GOT3 (cell line): ENCODE measurements at places on chromosomes 7 and 10.

DNA sequence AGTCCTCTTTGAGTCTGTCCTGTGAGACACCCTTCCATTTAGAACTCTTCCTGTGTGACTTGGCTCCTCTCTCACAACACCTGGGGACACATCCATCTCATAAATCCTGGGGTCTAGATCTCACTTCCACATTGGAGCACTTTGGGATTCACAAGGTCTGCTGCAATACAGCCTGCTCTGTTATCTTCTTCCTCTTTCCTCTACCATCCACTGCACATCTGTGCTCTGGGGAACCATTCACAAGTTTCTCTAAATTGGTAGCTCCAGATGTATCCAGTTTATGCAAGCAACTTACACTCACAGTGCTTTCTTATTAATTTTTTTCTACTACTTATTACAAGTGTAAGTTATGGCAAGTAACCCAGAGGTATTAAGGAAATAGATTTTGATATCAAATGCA, 5.5 kb upstream of the FIGNL1 start:
- no peak for DNase-seq

GRCh38 chr7:26868841-26869495, 4.6 kb upstream of the SKAP2 start:
- DNase-seq, result no peak

GRCh38 chr7:142498364-142498763, 240.5 kb upstream of the PRSS58 start:
- no peak for DNase-seq

DNA sequence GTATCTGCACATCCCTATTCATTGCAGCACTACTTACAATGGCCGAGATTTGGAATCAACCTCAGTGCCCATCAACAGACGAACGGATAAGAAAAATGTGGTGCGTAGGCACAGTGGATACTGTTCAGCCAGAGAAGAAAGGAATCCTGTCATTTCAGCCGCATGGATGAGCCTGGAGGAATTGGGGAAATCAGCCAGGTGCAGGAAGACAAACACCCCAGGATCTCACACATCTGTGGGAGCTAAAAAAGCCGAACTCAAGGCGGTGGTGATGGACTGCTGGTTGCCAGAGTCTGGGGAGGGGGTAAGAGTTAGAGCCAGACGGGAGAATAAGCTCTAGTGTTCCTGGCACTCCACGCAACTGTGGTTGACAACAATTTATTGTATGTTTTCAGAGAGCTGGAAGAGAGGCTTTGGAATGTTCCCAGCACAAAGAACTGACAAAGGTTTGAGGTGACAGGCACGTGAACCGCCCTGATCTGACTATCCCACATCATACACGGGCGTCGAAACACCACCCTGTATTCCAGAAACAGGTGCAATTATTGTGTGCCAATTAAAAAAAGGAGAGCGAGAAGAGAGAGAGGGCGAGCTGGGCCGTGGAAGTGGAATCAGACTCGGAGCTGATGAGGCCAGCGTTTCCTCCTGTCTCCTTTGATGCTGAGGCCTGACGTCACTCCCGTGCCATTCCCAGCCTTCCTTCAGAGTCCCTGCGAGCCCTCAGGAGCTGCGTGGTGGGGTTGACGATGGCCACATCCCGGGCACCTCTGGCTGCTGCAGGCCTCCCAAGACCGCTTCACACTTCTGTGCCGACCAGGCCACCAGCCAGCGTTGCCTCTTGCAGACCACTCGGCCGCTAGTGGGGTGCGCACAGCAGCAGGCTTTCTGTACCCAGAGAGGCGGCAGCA, 189.5 kb downstream of the DNAJB6 start:
- DNase-seq, result no peak

GRCh38 chr7:33221390-33221789, 92.0 kb downstream of the BBS9 start:
- no peak for DNase-seq

- no peak for DNase-seq
These were observed 279.8 kb downstream of the KCNMA1 start for GRCh38 chr10:77357611-77358310.

DNA sequence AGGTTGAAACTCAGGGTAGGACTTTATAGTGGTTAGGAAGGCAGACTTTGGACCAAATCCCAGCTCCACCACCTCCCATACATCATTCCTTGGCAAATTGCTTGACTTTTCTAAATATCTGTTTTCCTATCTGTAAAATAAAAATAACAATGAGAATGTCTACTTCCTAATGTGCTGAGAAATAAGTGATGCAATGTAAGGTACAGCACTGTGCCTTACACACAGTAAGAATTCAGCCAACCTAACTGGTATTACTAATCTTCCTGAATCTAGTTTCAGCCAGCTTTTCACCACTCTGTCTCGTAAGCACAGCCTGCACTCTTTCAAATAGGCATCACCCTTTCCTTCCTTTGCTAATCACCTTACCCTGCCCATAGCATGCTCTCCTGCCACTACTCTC, 9.7 kb downstream of the PRLHR start:
- DNase-seq, result no peak

DNA sequence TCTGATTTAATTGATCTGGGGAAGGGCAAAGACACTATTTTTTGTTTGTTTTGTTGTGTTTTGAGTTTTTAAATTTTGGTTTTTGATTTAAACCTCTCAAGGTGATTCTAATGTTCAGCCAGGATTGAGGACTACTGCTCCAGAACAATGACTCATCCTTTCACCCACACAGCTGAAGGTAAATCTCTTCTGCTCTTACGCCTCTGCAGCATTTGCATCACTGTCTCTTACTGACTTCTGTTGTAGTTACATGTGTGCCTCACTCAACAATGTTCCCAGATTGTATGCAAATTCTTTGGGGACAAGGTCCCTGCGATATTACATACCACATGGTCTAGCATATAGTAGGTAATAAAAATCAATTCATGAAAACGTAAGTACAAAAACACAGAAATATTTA, 467.5 kb upstream of the LRRN3 start:
- no peak for DNase-seq

GRCh38 chr10:10364902-10365301, 652.8 kb upstream of the CELF2 start:
- no peak for DNase-seq

DNA sequence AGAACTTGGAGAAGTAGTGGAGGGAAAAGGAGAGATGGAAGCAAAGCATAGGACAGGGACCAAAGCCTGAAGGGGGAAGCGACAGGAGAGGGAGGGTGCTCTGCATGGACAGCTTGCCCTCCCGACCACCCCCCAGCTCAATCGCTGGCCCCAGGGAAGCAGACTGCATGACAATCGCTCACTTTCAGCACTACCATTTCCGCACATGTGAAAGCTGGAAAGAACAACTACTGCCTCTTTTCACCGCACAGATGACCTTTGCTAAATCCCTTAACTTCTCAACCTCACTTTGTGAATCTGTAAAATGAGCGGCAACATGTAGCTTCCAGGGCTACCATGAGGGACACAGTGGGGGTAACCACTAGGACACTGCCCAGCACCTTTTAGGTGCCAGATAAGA, 17.1 kb downstream of the VOPP1 start:
- no peak for DNase-seq

- DNase-seq, result no peak
These were observed 206.7 kb upstream of the PLXNA4 start for GRCh38 chr7:132782777-132783640.

DNA sequence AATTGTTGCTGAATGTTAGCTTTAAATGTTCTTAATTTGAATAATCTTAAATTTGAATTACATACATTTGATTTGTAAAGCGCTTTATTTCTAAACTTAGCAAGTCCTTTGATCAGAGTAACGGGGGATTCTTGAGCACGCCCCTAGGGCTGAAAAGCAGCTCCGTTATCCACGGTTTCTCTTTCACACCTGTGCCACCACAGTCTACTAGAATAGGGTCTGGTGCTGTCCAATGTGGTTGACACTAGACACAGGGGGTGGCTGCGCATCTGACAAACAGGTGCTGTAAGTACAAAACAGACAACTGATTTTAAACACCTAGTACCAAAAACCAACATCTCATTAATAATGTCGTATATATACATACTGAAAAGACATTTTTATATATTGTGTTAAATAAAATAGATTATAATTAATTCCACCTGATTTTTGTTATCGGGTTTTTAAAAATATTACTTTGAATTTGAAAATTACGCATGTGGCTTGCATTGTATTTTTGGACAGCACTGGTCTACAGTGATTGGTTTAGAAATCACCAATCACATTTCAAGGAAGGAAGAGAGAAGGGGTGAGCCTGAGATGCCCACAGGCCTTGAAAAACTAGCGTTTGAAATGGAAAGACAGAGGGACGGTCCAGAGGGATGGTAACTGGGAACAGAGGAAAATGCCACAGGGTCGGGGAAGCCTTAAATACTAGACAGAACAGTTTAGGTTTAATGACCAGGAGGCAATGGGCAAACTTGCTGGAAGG, 7.3 kb downstream of the SEPHS1 start:
- DNase-seq, result no peak

DNA sequence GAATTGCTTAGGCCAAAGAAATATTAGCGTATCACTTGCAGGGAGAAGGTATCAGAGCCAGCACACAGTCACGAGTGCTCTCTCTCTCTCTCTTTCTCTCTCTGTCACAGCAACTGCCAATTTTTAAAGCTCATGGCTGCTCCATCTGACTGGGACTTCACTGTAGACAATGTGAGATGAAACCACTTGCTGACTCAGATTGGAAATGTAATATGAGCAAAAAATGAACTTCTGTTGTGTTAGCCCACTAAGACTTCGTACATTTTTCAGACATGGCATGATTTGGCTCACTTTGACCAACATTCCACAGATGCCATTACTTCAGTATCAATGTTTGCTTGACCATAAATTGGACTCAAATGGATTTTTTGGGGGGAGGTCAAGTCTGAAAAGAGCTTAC, 68.1 kb downstream of the DGKB start:
- no peak for DNase-seq

GRCh38 chr7:16735020-16735419, 18.5 kb upstream of the TSPAN13 start:
- DNase-seq, result no peak

- DNase-seq, result no peak
These were observed 7.9 kb downstream of the CPED1 start for GRCh38 chr7:120996333-120996987.

DNA sequence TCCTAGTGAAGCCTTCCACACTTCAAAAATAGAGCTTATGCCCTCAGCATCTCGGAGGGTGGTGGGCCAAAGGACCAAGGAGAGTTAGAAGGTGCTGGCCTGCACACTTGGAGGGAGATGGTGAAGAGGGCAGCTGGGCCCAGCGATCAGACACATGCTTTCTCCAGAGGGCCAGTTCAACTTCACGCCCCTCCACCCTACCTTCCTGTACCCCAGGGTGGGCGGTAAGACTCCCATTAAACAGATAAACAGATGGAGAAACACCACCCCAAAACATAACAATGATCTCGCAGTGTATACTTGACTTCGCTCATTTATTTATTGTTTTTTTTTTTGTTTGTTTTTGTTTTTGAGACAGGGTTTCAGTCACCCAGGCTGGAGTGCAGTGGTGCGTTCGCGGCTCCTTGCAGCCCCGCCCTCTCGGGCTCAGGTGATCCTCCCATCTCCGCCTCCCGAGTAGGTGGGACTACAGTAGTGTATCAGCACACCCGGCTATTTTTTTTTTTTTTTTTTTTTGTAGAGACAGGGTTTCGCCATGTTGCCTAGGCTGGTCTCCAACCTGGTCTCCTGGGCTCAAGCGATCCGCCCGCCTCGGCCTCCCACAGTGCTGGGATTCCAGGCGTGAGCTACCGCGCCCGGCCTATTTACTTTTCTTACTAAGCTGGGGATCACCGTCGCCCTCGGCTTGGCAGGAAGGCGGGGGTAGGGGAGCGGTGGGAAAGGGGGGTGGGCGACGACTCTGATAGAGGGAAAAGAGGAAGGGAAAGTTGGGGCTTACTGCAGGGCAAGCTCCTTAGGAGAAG, 1.8 kb downstream of the C10orf95 start:
- DNase-seq, result no peak

DNA sequence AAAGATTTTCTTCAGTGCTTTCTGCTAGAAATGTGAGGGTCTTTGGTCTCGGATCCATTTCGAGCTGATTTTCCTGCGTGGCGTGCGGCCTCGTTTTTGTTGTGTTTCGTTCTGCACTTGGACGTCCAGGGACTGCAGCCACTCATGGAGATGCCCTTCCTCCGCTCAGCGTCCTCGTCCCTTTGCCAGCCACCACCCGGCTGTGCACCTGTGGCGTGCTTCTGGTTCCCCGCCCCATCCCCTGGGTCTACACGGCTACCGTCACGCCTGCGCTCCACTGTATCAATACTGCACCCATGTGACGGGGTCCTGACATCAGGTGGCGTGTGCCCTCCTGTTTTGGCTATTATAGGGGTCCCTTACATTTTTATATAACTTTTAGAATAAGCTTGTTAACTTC, 42.7 kb upstream of the NKX6-2 start:
- no peak for DNase-seq

- no peak for DNase-seq
These were observed 234.1 kb downstream of the FOXP2 start for GRCh38 chr7:114648680-114649079.

DNA sequence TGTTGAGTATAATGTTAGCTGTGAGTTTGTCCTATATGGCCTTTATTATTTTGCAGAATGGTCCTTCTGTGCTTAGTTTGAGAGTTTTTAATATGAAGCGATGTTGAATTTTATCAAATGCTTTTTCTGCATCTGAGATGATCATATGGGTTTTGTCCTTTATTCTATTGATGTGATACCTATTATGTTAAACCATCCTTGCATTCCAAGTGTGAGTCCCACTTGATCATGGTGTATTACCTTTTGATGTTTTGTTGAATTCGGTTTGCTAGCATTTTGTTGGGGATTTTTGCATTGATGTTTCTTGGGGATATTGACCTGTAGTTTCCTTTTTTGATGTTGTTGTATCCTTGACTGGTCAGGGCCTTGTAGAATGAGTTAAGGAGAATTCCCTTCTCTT, 166.4 kb downstream of the MLLT10 start:
- no peak for DNase-seq
